ENCODE measurements at places on chromosomes 6 and 20.

GRCh38 chr6:42046464-42047212 is 3.7 kb upstream of the TAF8 start:
- no peak for DNase-seq

DNA sequence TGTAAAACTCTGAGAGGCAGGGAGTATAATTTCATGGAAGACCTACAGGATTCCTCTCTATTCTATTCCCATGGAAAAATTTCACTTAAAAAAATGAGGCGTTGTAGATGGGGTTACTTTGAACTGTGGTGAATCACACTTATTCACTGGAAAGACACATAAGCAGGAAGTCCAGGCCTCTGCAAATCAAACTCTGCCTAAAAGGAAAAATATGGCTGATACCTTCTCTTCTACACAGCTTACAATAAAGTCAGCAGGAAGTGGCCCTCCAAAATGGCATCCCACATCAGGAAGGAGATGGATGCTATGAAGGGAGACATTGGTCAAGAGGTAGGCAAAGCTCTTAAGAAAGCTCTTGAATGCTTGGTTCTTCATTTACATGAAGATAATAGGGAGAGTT is 115.9 kb downstream of the FYN start:
- no peak for DNase-seq

DNA sequence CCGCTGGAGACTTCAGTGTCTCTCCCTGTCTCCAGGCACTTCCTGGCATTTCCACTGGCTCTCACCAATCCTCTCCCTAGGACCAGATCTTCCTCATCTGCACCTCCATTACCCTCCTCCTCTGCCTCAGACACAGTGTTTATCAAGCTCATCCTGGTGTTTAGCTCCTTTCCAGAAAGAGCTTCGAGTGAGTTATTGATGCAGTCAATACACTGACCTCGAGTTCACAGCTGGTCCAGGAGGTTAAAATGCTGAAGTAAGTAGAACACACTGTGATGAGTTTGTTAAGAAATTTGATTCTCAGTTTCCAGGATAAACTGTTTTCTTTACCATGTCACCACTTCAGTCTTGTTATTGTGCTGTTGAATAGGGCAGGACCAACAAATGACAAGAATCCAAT is 42.1 kb upstream of the ARMC2 start:
- DNase-seq = no peak

GRCh38 chr6:45724511-45724910 is 291.1 kb downstream of the CLIC5 start:
- no peak for DNase-seq

DNA sequence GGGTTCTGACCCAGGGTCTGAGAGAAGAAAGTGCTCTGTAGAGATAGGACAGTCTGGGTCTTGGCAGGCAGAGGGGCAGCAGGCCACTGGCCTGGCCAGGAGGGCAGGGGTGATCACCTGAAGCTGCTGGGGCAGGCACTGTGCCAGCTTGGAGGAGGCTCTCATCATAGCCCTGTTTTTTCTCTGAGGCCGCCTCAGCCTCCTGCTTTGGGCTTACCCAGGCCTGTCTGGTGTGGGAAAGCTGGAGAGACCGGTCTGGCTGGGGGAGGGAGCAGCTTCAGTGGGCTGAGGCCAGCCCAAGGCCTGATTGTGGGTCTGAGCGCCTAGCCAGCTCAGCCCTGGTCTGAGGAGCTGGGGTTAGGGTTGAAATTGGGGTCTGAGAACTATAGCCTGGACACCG is 3.9 kb downstream of the LPIN3 start:
- no peak for DNase-seq

- DNase-seq = no peak
Observed at GRCh38 chr6:45378334-45378926, 696 bp upstream of the SUPT3H start.

GRCh38 chr6:21001736-21002135 is 467.5 kb downstream of the CDKAL1 start:
- no peak for DNase-seq

DNA sequence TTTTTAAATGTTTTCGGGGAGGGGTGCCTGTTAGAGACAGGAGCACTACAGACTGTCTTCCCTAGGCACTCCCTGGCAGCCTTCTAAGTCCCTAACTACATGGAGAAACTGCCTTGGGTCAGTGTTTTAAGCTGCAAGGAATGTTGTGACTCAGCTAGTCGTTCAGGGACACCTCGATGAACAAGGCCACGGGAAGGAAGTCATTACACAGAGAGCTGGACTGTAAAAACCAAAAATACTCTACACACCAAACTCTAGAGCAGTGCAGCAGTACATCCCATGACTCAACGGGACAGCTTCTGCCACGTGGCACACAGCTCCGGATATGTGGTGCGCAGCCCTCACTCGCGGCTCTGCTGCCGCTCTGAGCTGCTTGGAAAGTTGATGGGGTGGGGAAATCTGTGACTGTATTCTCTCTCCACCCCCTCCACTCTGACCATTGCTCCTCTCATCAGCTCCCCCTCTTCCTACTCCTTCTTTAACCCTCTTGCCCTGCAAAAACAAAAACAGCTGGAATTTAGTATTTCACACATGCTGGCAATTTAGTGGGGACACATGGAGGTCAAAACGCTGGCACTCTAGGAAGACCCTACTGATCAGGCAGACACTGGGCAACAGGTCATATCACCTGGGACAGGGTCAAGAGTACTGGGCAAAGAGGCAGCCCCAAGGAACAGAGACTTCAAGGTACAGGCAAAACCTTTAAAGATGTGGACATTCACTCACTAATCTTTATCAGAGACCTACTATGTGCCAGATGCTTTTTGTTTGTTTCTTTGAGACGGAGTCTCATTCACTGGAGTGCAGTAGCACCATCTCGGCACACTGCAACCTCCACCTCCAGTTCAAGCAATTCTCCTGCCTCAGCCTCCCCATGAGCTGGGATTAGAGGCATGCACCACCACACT is 10.9 kb upstream of the LPIN3 start:
- peak; percentile 42 for DNase-seq

DNA sequence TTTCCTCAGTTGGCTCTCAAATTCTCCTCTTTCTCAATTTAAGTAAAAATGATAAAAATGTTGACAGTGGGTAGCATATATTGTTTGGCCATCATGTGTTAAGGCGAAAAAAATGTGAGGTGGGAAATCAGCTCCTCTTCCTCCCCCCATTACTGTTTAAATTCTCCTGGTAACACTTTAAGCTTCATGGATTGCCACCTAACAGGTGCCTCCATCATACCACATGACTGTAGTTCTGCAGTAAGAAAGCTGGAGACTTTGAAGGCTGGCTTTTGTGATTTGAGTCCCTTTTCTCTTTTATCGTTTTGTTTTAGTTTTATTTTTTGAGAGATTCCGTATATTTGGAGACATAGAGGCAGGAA is 1.2 kb downstream of the ZFAND3 start:
- no peak for DNase-seq

DNA sequence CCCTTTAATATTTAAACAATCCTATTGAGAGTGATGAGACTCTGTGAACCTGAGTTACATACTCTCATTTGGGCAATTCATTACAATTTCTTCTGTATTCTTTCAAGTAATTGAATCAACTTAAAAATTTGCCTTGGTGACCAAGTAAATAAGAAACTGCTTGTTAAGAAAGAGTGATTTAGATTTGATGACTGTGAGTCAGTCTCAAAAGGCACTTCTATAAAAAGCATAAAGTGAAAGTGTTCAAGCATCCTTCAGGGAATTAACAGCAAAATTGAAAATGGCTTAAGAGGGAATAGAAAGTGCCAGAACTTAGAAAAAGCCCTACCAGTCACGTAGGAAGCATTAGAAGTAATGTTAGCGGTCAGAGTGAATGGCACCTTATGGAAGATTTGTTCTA is 654.7 kb downstream of the EPM2A start:
- DNase-seq = no peak

GRCh38 chr6:40187535-40188144 is 253.4 kb upstream of the MOCS1 start:
- no peak for DNase-seq

GRCh38 chr6:11327961-11328360 is 95.5 kb upstream of the NEDD9 start:
- DNase-seq = no peak

DNA sequence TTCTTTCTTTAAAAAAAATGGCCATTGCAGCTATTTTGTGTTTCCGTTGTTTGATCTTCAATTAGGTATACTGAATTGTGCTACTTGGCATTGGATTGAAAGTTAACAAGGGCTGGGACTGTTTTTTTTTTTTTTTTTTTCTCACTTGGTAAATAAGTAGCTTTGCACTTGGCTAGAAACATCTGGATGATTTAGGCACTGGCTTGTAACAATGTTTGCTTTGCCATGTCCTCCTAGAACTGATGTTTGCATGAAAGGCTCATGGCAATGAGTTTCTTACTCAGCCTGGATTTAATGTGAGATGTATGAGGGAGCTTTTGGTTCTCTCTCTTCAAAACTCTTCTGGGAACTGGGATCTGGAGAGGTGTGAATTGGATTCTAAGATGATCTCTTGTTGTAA is 414.1 kb downstream of the CDH26 start:
- no peak for DNase-seq

DNA sequence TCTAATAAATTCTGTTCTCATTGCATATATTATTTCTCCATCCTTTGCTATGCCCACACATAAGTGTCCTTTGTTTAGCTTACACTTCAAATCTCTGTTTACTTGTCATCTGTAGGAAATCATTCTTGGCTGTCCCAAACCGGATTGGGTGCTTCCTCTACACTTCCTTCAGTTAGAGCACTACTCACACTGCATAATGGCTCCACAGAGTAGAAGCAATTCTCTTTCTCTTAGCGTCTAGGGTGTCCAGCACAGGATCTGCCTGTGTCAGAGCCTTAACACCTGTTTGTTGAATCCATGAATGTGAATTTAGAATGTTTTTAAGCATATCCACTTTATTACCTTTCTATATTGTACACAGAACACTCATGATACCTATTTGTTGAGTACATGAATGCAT is 87.0 kb upstream of the BMP2 start:
- DNase-seq = no peak

GRCh38 chr20:51409192-51409880 is 133.2 kb downstream of the NFATC2 start:
- no peak for DNase-seq

DNA sequence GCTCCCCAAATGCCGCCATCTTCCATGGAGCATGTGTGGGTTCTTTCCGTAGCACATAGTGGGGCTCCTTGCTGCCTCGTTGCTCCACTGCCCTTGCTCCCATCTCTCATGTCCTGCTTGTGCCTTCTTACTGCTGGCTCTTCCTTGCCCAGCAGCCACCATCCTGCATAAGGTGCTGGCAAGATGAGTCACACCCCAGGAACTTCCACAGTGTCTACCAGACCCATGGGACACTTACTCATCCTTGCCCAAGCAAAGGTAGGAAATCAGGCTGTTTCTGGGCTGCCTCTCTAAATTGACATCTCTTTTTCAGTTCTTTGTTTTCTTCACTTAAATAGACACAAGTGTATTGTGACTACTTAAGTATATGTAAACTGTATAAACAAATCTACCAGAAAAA is 39.4 kb upstream of the RGS17 start:
- DNase-seq = no peak

GRCh38 chr20:38883081-38883980 is 42.9 kb upstream of the FAM83D start:
- no peak for DNase-seq

GRCh38 chr20:40050596-40050995 is 638.4 kb downstream of the MAFB start:
- DNase-seq = no peak

DNA sequence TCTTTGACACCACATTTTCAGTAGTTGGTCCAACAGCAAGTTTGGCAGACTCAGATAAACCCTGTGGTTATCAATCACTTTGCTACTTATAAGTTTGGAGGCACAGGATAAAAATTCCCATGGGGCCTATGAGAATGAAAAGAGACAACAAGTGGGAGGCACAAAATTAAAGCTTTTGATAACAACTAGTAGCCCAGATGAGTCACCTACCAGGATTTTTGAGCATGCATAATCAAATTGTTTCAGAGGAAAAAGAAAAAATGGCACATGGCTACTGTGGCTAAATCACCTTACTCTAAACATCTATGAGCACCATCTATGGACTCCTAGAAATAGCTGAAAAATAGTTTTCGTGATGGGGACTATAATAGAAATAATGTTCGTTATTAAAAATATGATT is 40.8 kb upstream of the BMP5 start:
- DNase-seq = no peak

GRCh38 chr6:81909981-81910900 is 157.8 kb upstream of the TENT5A start:
- DNase-seq = no peak

GRCh38 chr6:38987503-38987902 is 61.1 kb upstream of the GLP1R start:
- DNase-seq = no peak

- no peak for DNase-seq
Observed at GRCh38 chr6:5126214-5126613, 41.1 kb downstream of the PPP1R3G start.

GRCh38 chr20:49411221-49411925 is 71.1 kb downstream of the KCNB1 start:
- no peak for DNase-seq
